ENCODE measurements at places on chromosomes 5 and 9. TPM values are rescaled to one million over a fixed set of nuclear protein-coding genes. Genes with fewer than 3 reads are reported as not detected.

Gene BAAT
- 0.09 TPM for total RNA-seq

Gene NR5A1
- total RNA-seq: 0.52 TPM

DNA sequence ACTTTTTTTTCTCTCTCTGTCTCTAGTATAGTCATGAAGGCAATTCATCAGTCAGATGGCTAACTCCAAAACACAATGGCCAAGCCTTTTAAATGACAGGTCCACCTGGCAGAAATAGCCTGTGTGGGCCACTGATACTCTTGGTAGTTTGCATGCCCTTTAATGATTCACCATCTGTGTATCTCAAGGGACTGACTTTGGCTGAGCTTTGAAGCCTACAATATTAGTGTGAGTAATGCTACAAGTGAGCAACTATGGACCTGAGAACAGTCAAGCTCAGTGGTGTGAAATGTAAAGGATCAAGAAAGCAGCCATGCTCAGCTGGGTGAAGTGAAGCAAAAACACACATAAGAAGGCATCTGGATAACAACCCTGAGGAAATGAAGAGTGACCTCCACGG, 506.9 kb downstream of the TLE1 start:
- H3K27ac ChIP-seq: no peak overlapping the region
- no peak for DNase-seq
- H3K4me1 ChIP-seq: no peaks in the 10 kb centered on the region
- H3K4me3 ChIP-seq: no peak overlapping the region

- H3K27me3 ChIP-seq: no peaks in the 10 kb centered on the region
- no peak for DNase-seq
- H3K4me1 ChIP-seq: peaks cover 4% of the 10 kb centered on the region
- no peak overlapping the region for H3K4me3 ChIP-seq
These were observed 18.2 kb downstream of the PPP2CA start for GRCh38 chr5:134207696-134208095.
